OCI-LY7 (cell line): ENCODE measurements at places on chromosomes 16 and 17.

GRCh38 chr17:17839791-17840707 lies 3.3 kb upstream of the SREBF1 start:
- DNase-seq = peak; percentile 90

- peak; percentile 68 for DNase-seq
Observed at GRCh38 chr17:81322271-81323082, 27.4 kb upstream of the SLC38A10 start.

GRCh38 chr16:6349725-6350124 lies 982.9 kb upstream of the RBFOX1 start:
- no peak for DNase-seq

DNA sequence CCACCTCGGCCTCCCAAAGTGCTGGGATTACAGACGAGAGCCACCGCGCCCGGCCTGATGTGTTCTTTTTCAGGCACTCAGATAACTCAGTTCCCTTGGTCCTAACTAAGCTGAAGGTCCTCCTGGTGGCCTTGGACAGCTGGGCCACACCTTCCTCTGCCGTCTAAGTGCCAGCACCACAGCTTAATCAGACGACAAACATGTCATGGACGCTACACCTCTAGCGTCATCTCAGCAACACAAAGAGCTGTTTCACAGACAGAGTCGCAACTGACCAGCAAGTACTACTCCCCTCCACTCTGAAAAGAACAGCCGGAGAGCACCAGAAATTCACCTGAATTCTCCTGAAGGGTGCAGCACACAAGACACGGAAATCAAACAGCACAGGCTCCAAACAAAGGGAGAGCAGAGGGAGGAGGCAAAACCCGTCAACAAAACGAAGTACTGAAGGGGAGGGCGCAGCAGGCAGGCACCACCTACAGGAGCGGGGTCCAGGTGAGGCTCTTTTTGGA lies 4.4 kb downstream of the TRAP1 start:
- DNase-seq = no peak

- peak; percentile 66 for DNase-seq
Observed at GRCh38 chr16:3623642-3624041, 12.2 kb upstream of the SLX4 start.

- DNase-seq = no peak
Observed at GRCh38 chr17:1730326-1731193, 6.1 kb downstream of the WDR81 start.

- no peak for DNase-seq
Observed at GRCh38 chr16:78225919-78226318, 126.5 kb downstream of the WWOX start.

- no peak for DNase-seq
Observed at GRCh38 chr17:81648707-81649085, 7.6 kb downstream of the PDE6G start.

GRCh38 chr17:55163408-55163807 lies 101.4 kb upstream of the HLF start:
- peak; percentile 53 for DNase-seq

GRCh38 chr16:21952040-21952792 lies 945 bp upstream of the UQCRC2 start:
- DNase-seq = peak; percentile 83

DNA sequence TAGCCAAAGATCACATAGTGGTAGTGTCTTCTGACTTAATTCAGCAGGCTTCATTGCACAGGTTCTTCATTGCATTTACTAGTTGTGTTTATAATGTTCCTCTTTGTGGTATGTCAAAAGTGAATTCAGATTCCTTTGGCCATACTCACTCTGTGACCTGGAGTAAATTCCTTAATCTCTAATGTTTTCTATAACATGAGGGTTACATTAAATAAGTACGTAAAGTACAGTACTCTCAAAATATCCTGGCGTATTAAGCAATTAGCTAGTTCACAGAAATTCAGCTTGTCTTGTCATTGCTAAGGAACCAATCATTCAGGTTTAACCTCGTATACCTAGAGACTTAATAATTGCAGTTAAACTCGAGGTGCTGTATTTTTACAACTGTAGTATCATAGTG lies 4.2 kb downstream of the RPS6KB1 start:
- no peak for DNase-seq

DNA sequence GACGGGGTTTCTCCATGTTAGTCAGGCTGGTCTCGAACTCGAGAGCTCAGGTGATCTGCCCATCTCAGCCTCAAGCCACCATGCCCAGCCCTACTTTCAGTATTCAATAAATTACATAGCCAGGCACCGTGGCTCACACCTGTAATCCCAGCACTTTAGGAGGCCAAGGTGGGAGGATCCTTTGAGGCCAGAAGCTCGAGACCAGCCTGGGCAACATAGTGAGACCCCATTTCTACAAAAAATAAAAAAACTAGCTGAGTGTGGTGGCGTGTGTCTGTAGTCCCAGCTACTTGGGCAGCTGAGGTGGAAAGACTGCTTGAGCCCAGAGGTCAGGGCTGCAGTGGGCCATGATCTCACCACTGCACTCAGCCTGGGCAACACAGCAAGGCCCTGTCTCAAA lies 8.2 kb downstream of the MIEN1 start:
- no peak for DNase-seq

- DNase-seq = no peak
Observed at GRCh38 chr16:50400312-50400966, 31.7 kb upstream of the BRD7 start.

DNA sequence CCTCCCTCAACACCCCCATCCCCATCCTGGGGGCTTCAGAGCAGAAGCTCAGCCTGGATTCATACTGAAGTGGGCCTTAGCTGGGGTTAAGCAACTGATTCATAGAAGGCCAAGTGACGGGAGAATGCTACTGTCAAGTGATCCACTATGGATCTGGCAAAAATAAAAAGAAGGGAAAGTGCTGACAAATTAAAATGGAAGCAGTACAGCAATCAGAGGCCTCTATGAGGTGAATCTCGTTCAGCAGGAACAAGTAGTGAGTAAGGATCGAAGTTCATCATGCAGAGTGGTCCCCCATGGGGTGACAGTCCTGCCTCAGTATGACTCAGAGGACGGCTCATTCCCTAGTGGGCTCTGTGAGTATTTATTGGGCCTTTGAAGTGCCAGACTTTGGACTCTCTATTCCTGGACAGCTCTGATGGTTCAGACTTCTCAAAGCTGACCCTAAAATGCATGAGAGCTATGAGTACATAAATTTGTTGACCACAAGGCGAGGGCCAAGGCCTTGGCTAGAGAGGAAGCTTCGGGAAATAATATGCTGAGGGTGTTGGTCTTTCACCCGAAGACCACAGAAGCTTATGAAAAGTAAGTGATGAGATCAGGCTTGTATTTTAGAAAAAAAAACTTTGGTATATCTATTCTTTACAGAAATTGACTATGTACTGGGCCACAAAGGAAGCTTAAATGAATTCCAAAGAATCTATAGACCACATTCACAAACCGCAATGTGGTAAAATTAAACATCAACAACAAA lies 5.3 kb upstream of the NSMCE1 start:
- DNase-seq = no peak

- DNase-seq = no peak
Observed at GRCh38 chr17:34303606-34304005, 15.6 kb upstream of the CCL8 start.

DNA sequence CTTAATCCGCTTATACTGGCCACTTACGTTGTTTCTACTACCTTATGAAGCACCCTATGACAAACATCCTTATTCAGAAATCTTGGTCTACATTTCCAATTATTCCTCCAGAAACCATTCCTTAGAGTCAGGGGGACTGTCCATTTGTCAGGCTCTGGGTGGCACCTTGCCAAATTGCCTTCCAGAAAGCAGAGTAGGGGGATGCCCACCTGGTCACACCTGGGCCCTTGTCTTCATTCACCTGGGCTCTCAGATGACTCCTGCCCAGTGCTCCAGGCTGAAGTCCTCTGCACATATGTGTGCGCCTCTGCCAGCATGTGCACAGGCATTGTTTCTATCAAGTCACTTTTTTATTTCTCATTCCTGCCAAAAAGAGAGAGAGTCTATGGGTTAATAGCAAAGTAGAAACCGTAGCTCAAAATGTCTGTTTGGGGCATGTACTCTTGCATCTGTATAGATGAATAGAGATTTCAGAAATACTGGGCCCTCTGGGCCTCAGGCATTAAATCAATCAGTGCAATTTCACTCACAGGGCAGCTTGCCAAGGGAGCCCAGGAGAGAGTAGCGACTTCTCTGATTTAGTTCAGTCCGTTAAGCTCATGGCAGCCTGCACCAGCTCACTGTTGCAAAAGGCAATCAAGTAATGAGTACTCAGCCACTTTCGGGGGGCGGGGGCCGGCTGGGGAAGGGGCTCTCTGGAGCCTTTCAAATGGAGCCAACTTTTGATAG lies 104.7 kb downstream of the SOCS1 start:
- no peak for DNase-seq

DNA sequence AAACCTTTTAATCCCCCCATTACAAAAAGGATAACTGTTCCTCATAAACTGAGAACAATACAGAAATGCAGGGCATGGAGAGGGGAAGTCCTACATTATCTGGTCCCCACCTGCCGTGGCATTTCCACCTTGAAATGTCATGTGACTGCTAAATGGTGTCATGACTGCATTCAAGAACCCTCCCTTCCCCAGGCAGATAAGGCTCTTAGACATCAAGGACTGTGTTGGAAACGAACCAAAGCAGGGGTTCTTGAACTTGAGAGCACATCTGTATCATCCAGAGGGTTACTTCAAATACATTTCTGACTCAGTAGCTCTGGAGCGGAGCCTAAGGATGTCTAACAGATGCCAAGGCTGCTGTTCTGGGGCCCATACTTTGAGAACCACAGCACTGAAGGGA lies 18.4 kb downstream of the CMTM3 start:
- DNase-seq = no peak

DNA sequence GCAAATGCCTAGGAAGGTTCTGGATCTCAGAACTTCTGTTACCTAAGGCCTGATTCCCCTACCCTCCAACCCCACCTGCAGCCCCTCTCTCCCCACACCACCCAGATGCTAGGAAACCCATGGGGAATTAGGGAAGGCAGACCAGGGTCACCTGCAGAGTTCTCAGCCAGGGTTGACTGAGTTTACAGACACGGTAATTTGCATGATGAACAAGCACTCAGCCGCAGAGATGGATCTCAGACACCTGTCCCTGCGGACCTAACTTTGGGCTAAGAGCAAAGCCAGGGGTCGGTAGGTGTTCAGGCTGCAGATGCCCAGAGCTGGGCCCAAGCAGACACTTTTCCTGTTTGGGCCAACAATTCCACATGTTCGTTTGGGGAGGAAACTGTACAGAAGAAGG lies 2.9 kb downstream of the ABI3 start:
- peak; percentile 83 for DNase-seq

DNA sequence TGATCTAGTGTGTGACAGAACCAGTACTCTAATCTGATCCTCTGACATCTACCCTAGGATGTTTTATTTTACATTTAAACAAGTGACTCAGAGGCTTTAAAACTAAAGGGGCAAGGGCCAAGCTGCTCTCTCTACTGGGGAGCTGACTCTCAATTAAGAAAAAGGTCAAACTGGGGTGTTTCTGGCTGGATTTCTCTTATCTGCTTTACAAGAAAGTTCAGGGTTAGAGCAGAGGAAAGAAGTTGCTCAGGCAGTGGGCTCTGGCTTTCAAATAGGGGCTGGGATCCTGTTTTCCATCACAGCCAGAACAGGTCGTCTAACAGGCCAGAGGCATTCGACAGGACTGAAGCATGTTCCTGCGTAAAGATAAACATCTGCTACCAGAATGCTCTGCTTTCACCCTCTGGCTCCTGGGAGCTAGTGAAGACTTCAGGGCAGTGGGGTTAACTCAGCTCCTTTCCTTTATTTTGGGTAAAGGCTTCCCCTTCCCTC lies 8.5 kb downstream of the MMP28 start:
- no peak for DNase-seq

DNA sequence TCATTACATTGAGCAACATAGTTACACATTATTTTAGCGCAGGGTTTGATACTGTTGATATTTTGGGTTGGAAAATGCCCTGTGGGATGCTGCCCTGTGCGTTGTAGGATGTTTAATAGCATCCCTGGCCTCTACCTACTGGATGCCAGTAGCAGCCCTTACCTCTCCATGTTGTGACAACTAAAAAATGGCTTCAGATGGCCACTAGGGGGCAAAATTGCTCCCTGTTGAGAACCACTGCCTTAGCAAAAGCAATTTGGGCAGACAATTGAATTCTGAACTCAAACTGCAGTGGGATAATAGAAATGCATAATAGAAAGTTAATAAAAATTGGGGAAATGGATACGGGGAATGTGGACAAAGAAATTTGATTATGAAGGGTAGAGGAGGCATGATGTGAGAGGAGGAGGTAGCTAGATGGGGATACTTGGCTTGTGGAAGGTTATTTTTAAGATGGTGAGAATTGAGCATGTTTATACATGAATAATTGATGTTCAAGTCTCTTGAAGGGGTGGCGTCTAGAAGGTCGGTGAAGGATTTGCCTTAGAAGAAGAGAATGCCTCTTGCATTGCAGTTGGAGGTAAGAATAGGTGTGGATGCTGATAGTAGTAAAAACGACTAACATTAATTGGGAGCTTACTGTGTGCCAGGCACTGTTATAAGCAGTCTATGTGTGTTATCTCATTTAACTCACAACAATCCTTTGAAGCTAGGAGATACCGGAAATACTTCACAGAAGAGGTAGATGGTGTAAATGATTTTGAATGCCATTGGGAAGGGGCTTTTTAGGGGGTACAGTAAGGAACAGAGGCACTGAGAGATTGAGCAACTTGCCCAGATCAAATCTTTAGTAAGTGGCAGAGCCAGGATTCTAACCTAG lies 19.0 kb downstream of the HEATR9 start:
- peak; percentile 67 for DNase-seq

DNA sequence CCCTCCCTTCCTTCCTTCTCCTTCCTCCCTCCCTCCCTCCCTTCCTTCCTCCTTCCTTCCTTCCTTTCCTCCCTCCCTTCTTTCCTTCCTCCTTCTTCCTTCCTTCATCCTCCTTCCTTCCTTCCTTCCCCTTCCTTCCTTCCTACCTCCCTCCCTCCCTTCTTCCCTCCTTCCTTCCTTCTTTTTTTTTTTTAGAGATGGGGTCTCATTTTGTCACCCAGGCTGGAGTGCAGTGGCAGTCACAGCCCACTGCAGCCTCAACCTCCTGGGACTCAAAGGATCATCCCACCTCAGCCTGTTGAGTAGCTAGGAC lies 44.6 kb downstream of the COX4I1 start:
- no peak for DNase-seq

- DNase-seq = no peak
Observed at GRCh38 chr17:78048346-78049292, 79.9 kb downstream of the TMC6 start.

DNA sequence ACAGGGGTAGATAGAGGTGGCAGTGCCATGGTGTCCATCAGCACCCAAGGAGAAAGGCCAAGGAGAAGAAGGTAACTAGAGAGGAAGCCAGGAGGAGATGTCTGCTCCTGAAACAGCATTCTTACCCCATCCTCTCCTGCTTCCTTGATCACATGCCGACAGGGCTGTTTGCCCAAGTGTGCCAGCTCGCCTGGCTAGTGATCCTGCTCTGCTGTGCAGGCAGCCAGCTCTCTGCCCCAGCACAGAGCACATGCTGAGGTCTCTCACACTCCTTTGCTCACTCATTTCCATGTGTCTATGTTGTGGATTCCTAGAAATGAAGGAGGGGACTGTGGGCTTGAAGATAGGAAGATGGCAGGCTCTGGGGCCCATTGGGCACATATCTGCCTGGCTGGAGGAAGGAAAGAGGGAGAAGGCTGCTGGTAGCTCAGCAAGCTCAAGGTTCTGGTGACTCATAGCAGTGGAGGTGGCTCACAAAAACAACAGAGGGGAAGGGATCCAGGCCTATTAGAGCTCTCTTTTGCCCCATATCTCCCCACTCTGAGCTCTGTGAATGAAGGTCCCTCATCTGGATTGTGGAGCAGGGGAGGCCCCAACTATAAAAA lies 54.3 kb downstream of the NEUROD2 start:
- DNase-seq = no peak
